Tibial nerve (tissue), 4 donors: ENCODE measurements at places on chromosomes 6 and 20. TPM values are rescaled to one million over a fixed set of nuclear protein-coding genes. Genes with fewer than 3 reads are reported as not detected.

CASS4 gene
- total RNA-seq, result 7.5 TPM

GRCh38 chr6:34142061-34142998 is 3.6 kb downstream of the GRM4 start:
- no peak for DNase-seq

LCA5 gene
- total RNA-seq, result 5.1 TPM

DNA sequence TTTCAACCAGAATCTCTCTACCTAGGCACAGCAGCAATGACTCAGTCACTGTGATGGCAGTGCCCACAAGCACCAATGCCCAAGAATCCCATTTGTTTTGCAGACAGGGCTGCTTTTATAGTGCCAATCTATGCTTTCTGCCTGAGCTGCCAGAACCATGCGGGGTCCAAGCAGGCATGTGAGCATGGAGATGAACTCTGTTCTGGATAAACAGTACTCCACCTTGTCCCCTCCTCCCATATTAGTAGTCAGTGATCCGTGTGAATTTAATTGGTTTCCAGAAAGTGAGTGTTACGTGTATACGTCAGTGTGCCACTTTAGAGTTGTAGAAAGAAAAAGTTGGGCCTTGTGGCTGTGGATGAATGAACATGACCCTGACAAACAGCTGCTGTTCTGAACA is 79.4 kb downstream of the SASH1 start:
- no peak for DNase-seq

GRCh38 chr6:7703148-7703680 is 22.7 kb upstream of the BMP6 start:
- DNase-seq, result no peak

CST4 gene
- total RNA-seq, result not detected

- no peak for DNase-seq
These were observed 2.2 kb upstream of the SNPH start for GRCh38 chr20:1263853-1264252.

TUBB2B gene
- 13.7 TPM for total RNA-seq

GRCh38 chr6:43990627-43991619 is 136.3 kb downstream of the MRPL14 start:
- no peak for DNase-seq

DNA sequence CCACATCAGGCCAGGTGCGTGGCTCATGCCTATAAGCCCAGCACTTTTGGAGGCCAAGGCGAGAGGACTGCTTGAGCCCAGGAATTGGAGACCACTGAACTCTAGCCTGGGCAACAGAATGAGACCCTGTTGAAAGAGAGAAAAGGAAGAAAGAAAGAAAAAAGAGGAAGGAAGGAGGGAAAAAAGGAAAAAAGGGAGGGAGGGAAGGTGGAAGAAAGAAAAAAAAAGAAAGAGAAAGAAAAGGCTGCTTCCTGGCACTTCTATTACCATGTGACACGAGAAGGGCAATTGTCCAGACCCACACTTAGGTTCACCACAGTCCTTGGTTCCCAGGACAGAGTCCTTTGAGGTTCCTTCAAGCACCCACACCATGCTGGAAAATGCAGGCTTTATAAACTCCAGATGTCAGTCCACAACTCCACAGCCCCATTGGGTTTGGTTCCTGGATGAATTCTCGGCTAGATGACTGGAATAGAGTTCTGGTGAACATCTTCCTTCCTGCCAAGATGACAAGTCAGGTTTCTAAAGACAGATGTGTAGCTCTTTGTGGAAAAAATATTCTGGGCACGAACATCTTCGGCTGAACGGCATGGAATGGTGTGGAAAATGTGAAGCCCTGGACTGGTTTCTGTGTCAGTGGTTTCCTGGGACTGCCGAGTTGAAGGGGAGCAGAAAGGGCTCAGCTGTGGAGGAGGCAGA is 32.5 kb downstream of the NT5E start:
- DNase-seq, result no peak

DNA sequence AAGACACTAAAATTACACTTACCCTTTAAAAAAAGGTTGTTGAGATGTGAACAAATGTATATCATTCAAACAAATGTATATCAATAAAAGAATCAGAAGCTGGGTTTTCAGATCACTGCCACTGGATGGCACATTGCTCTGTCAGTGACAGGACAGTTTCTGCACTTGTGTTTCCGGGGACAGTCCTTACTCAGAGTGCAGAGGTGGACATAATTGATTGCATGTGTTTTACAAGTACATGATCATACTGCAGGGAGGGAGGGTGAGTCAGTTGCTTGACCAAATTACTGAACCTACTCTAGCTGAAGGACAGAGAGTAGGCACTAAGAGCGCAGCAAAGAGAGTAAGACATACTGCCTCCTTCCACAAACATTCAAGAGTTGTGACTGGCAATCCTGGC is 302.3 kb downstream of the TENT5A start:
- DNase-seq, result no peak

- no peak for DNase-seq
These were observed 78.9 kb downstream of the CD24 start for GRCh38 chr6:106895703-106896040.

DNA sequence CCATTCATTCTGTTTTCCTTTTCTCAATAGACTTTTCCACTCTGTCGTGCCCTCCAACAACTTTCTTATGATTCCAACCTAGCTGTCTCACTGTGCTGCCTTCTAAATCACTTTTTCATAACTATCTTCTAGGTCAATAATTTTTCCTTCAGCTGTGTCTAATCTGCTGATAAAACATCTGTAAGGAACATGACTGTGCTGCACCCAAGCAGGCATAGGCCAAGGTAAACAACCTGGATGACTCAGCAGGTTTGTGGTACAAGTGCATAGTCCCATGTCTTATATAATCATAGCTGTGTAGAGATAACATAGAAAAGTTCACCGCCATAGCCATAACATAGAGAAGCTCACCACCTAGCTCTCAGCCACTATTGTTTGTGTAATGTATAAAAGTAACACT is 332.3 kb downstream of the PLCB1 start:
- DNase-seq, result no peak

GRCh38 chr20:39941245-39941644 is 747.8 kb downstream of the MAFB start:
- DNase-seq, result no peak

DNA sequence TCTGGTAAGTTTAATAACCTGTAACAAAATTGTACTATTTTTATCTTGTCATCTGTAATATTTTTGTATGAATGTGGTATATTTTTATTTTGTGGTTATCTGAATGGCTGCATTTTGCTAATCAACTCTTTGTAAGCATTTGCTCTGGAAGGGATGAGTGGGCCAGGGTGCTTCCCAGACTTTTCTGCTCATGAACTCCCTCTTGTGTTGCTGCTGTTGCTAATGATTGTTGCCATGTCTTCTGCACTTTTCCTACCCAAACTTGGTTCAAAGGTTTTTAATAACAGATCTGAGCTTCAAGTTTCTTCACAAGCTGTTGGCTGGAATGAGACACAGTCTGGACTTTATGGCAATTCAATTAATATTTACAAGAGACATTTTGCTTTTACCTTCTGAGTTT is 1005.7 kb downstream of the HACE1 start:
- DNase-seq, result no peak

GRCh38 chr6:129828229-129828628 is 32.9 kb downstream of the TMEM244 start:
- no peak for DNase-seq

DNA sequence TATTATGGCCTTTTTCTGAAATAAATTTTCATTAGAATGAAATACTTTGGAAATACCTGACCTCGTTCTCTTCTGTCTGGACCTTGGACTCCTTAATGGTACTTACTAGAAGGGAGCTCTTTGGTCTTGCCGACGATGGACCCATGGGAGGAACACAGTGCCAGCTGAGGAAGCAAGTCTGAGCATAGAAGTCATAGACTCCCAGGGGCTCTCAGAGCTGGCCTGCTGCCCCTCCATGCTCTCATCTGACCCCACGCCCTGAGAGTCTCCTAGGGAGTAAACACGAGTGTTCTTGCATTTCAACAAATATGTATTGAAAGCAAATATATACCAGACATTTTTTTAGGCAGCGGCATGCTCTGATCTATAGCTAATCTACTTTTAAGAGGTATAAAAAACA is 87.8 kb downstream of the PLEKHG1 start:
- DNase-seq, result no peak

- no peak for DNase-seq
These were observed 141.6 kb downstream of the BTBD9 start for GRCh38 chr6:38498085-38498484.

GRCh38 chr6:28134015-28134414 is 7.7 kb upstream of the ZKSCAN8 start:
- no peak for DNase-seq

GRCh38 chr20:60868316-60868891 is 383.7 kb upstream of the CDH4 start:
- DNase-seq, result no peak

GRCh38 chr20:61353261-61354000 is 101.4 kb downstream of the CDH4 start:
- no peak for DNase-seq

GSTA1 gene
- total RNA-seq, result not detected

GRCh38 chr6:50112981-50113857 is 63.5 kb upstream of the DEFB112 start:
- no peak for DNase-seq

- DNase-seq, result no peak
These were observed 7.8 kb upstream of the SIRPG start for GRCh38 chr20:1665345-1665744.

- no peak for DNase-seq
These were observed 1.1 kb downstream of the PPIL4 start for GRCh38 chr6:149544646-149545257.

DNA sequence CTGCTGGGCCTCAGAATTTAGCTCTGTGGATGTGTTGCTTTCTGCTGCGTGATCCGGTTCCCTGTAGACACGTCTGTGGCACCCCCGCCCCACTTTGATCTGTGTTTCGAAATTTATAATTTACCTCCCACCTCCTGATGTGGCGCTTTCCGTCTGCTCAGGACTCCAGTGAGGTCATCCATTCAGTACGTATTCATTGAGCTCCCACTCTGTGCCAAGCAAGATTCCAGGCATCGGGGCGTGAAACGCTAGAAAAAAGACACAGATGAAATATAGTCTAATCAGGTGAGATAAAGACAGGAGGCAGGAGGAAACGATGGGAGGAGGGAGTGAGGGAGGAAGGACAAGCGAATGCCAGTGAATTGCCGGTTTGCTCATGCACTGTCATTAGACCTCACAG is 431.9 kb upstream of the SULF2 start:
- no peak for DNase-seq

- no peak for DNase-seq
These were observed 55.6 kb downstream of the SASH1 start for GRCh38 chr6:148398244-148398643.

ZNF334 gene
- 8.2 TPM for total RNA-seq

SMLR1 gene
- total RNA-seq, result not detected

DNA sequence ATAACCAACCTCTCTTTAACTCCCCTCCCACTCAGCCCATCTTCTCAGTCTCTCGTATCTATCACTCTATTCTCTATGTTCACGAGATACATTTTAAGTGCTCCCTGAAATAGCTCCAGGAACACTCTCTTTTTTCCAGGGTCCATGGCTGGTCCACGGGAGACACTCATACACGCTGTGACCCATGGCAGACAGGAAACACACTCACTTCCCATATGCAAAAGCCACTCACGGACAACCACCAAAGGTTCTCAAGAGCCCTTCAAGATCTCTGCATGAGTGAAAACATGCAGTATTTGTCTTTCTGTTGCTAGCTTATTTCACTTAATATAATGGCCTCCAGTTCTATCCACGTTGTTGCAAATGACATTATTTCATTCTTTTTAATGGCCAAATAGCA is 71.4 kb upstream of the PCSK2 start:
- no peak for DNase-seq

UNC5CL gene
- total RNA-seq, result 0.90 TPM

DNA sequence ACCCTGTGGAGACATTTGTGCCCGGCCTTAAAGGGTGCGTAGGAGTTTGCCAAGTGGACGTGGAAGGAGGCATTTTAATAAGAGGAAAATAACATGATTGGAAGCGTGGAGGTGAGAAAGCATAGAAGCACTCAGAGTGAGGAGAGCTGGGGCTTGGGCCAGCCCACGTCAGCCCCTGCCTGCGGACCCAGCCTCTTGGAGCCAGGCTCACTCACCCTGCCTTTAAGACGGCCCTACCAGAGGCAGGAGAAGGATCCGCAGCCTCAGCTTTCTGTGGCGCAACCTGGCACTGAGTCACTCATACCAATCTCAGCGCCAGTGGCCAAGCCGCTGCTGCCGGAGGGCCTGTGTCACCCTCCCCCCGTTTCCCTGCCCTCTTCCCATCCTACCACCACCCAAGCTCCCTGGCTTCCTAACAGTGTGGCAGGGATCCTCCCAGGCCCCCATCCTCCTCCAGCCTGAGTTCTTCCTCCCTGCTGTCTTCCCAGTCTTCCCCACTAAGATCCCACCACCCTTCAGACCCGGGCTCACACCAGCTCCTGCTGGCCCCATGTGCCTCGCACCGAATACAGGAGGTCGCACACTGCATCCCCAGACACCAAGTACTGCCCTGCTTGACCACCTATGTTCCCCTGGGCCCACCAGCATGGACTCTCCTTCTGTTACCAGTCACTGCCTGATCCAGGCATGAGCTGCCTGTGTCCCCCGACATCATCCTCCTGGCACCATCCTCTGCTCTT is 285.2 kb downstream of the UST start:
- DNase-seq, result no peak

DNA sequence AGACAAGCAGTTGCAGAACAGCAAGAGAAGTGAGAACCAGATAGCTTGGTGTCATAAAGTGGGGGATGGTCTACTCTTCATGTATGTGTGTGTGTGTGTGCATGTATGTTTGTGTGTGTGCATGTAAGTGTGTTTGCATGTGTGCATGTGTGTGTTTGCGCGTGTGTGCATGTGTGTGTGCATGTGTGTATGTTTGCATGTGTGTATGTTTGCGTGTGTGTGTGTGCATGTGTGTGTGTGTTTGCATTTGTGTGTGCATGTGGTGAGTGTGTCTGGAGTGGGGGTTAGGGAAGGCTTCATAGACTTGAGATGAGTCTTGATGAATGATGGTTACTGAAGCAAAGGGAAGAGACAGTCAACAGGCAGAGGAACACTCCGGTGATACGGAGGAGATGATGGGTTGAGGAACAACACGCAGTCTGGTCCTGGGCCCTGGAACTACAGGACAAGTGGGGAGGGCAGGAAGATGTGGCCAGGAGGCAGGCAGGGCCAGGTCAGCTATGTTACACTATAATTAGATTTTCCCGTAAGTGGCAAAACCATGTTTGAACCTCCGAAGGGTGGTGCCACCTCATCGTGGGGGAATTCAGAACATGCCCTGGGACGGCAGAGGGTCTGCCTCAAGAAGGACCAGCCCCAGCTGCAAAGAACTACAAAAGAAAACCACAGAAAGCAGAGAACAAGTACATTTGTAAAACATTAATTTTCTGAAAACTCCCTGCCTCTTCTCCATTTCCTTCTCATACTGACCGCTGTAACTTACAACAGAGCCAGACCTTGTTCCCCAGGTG is 38.7 kb upstream of the PDE10A start:
- DNase-seq, result no peak
